SK-N-SH (cell line): ENCODE measurements at places on chromosomes 7 and 10.

DNA sequence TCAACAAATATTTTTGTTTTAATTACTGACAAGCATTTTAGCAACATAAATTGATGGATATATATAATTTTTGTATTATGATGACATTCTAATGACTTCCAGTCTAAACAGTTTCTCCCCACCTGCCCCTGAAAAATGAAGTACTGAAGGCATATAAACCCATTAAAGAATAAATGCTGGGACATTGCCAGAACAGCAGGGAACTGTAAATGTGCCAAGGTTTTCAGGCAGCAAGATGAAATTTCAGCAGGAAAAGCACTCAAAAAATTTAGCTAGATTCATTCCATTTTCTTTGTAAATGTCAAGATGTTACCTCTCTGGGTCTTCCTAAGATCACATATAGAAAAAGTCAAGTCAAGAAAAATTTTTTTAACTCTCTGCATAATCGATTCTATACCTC is 11.0 kb upstream of the TLL2 start:
- no peak for DNase-seq

- DNase-seq: peak; percentile 65
Observed at GRCh38 chr10:80407812-80408241, 524 bp upstream of the PRXL2A start.

DNA sequence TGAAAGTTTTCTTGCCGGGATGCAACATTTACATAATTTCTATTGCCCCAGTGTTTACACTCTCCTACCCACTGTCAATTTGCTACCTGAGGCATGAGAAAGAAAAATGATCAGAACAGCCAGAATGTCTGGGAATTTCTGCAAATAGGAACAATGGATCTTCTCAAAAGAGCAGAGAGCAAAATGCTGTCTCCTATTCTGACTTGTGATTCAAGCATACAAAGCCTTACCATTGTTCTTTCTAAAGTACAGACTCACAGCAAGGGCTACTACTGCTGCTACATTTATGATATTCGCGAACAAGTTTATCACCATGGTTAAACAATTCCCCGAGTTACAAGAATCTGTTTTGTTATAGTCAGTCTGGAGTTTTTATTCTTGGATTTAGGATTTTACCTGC is 329.9 kb upstream of the CELF2 start:
- no peak for DNase-seq

DNA sequence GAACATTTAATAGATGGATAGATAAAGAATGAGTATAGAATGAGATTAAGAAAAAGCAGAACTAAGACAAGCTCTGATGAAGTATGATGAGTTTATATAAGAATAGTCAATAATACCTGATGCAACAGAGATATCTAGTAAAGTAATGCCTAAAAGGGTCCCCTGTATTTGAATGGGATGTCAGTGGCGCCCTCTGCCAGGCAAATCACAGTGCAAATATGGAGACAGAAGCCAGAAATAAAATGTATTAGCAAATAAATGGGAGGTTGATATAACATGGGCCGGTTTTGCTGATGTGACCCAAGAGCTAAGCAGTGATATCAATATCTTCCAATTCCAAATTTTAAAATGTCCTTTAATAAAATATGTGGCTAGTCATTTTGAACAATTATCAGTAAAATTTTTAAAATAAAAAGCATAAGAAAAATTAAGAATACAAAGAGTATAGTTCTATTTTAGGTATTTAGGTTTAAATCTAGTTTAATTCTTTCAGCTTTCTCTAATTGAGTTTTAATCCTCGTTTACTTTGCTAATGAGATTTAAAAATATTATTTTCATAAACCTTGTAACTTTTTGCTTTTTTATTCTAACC is 62.6 kb downstream of the ADK start:
- DNase-seq: peak; percentile 65

DNA sequence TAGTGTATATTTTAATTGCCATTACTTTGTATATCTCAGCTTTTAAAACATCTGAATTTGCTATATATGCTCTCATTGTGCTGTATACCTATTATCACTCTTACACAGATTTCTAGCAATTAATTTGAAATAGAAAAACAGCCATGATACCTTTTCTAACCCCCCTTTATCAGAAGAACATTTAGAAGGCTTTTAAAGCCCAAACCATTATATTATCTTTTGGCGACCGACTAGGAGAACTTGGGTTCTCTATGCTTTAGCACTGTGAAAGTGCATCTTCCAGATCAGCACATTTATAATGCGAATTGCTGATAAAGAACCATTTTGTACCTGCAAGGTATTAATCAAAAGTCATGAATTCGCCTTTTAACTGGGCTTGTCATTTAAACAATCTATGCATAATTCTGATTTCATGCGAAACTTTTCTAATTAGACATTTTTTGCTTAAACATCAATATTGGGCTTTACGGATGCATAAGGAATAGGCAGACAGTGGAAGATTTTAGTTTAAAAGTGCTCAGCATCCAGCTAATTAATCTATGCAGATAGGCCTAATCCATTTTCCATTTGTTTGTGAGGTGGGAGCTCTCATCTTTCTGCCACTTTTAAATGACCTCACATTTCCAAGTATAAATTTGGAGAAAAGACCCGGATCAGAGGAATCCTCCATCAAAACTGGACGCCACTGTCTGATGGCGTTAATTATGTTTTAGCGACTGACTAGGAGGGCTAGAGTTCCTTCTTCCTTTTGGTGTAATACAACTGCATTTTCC is 1.2 kb upstream of the MLLT10 start:
- no peak for DNase-seq

- DNase-seq: no peak
Observed at GRCh38 chr10:102109166-102110116, 10.7 kb downstream of the LDB1 start.

GRCh38 chr7:73912223-73912622 is 51.3 kb downstream of the TMEM270 start:
- no peak for DNase-seq

GRCh38 chr7:13017881-13018280 is 330.4 kb downstream of the ARL4A start:
- DNase-seq: no peak

DNA sequence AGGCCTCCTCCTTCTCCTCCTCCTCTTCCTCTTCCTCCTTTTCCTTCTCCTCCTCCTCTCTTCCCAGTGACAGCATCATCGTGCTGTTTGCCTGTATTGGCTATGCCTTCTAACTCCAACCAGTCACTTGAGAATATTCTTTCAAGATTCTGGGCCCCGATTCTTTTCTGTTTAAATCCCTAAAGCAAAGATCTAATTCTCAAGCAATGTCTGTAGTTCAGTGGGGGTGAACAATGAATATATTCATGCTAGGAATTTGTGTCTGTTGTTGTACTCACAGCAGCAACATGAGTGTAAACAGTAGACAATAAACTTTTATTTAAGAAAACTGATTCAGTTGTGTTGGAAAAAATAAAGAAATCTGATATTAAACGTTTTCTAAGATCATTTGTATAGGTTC is 30.7 kb downstream of the NUDT5 start:
- no peak for DNase-seq

- DNase-seq: no peak
Observed at GRCh38 chr10:88195841-88196240, 332.4 kb downstream of the PTEN start.

DNA sequence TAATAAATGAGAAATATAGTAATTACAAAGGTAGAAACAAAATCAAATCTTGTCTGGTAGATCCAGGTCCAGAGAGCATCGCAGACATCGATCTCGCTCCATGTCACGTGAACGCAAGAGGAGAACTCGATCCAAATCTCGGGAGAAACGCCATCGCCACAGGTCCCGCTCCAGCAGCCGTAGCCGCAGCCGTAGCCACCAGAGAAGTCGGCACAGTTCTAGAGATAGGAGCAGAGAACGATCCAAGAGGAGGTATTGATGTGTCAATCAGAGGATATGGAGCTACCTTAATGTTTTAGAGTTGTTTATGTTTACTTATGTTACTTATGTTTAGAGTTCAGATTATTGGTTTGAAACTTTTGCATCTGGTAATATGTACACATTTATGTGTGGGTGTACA is 57.8 kb downstream of the LUC7L2 start:
- DNase-seq: no peak

- DNase-seq: no peak
Observed at GRCh38 chr10:26573674-26574073, 123.8 kb upstream of the PDSS1 start.

- DNase-seq: no peak
Observed at GRCh38 chr10:75532253-75532924, 101.0 kb downstream of the LRMDA start.

- no peak for DNase-seq
Observed at GRCh38 chr7:139738772-139739171, 39.0 kb downstream of the HIPK2 start.

- no peak for DNase-seq
Observed at GRCh38 chr10:103589074-103589630, 95.6 kb downstream of the NEURL1 start.

DNA sequence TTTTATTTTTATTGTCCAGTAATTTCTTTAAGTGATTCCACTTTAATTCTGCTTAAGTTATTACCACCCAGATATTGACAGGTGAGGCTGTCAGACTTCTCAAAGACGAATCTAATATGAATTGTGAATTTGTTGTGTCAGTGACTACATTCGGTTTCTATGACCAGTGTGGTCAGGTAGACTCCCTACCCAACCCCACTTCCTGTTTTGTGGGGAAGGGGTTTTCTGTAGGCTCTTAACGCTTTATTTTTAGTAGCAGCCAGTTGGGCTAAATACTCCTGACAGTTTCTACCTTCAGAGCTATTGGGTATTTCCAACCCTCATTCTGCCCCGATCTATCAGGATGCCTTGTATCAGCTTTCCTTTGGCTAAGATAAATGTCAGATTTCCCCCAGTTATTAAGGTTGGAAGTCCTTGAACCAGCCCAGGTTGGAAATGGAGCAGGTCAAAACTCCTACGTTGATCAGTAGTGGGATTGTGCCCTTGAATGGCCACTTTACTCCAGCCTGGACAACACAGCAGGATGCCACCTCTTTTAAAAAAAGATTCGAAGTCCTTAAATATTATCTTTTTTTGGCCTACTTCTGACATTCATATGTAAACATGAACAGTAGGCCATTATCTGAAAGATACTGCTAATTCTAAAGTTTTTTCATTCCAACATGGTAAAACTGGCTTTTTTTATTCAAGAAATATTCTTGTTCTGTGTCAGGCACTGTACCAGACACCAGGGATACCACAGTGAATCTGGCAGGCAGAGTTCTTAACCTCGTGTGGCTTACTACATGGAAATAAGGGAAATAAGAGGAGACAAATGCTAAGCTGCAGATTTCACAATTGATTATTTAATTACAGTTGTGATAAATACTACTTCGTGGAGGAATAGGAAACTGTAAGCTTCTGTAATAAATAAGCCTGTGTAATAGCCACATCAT is 133.3 kb upstream of the SAMD8 start:
- no peak for DNase-seq

- peak; percentile 37 for DNase-seq
Observed at GRCh38 chr7:85191383-85191782, 4.5 kb upstream of the SEMA3D start.

DNA sequence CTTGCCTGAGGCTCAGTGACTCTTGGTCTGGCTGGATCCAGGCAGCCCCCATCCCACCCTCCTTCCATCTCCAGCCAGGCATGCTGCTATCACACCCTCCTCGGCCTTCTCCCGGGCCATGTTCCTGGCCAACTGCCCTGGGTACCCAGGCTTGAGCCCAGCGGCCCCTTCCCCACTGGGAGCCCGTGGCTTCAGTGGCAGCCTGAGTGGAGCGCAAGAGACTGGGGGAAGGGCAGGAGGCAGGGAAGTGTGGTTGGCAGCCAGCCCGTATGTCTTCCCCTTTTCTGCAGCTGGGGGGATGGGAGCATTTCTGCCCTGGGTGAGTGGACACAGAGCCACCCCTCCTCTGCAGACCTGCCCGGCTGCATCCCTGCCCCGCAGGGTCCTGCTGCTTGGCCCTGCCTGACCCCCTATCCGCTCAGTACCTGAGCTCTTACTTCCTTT is 148.5 kb downstream of the ARHGAP22 start:
- peak; percentile 82 for DNase-seq

GRCh38 chr7:136489808-136490207 is 378.6 kb upstream of the CHRM2 start:
- no peak for DNase-seq

DNA sequence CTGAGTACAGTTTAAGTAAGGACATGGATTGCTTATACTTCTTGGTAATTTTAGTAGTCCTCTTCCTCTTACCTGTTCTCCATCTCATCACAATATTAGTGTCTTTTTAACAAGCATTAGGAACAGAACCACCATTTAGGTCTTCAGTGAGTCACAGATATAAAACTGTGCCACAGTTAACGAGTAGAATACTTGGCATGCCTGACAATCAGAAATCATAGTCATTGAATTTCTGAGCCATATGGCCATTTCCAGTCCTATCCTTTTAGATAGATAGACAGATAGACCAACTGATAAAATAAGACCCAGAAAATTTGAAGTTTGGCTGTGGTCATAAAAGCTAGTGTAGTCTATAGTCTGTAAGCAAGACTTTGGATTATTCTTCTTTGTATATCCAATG is 71.1 kb downstream of the GBF1 start:
- DNase-seq: no peak

DNA sequence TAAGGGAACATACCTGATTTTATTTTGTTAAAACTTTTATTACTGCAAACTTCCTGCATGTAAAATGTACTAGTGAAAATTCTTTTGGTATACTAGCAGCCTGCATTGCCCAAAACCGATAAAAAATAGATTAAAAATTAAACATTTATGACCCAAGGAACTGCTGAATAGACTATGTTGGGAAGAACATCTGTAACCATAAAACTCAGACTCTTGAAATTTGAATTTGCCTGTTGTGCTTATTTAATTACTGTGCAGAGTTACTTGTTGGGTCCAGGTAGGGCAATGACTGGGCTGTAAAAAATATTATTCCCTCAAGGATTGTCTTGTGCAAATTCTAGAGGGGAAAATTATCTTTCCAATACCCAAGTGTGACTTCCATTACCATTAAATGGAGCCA is 193.5 kb upstream of the PITRM1 start:
- no peak for DNase-seq

- no peak for DNase-seq
Observed at GRCh38 chr10:48302515-48303476, 3.7 kb upstream of the MAPK8 start.

GRCh38 chr10:46050941-46051623 is 5.0 kb upstream of the MSMB start:
- DNase-seq: no peak
